Activated T-helper 1 cell treated with anti-CD3 and anti-CD28 coated beads, Interleukin-12 subunit alpha, Interleukin-12 subunit beta, Interleukin-2, Interleukin-4 antibody, amounts not matched to agents 30 ng/mL and 10 ng/mL and 1 ng/mL, durations not matched to agents 14 hours and 24 hours and 36 hours (primary cell): ENCODE measurements at places on chromosomes 1 and 21. TPM values are rescaled to one million over a fixed set of nuclear protein-coding genes. Genes with fewer than 3 reads are reported as not detected.

GRCh38 chr1:160009801-160010200, 22.0 kb downstream of the PIGM start:
- H3K4me1 ChIP-seq = no peaks in the 10 kb centered on the region
- DNase-seq = no peak

DNA sequence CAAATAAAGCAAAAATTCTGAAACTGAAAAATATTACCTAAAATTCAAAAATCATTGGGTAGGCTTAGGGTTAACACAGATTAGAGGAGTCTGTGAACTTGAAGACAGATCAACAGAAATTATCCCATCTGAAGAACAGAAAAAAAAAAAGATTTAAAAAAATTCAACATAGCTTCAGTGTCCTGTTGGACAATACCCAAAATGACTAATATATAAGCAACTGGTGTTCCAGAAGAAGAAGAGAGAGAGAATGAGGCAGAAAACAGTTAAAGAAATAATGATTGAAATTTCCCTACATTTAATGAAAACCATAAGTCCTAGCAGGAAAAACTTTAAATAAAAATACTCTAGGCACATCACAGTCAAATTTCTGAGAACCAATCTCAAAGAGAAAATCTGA, 31.5 kb downstream of the TMCO1 start:
- no peak overlapping the region for H3K27ac ChIP-seq
- no peak overlapping the region for H3K4me3 ChIP-seq
- H3K4me1 ChIP-seq = no peaks in the 10 kb centered on the region
- no peaks in the 10 kb centered on the region for H3K27me3 ChIP-seq
- no peak for DNase-seq
- peaks cover 18% of the 10 kb centered on the region for H3K36me3 ChIP-seq

Gene PRDM16
- total RNA-seq = not detected in 2 replicates

DNA sequence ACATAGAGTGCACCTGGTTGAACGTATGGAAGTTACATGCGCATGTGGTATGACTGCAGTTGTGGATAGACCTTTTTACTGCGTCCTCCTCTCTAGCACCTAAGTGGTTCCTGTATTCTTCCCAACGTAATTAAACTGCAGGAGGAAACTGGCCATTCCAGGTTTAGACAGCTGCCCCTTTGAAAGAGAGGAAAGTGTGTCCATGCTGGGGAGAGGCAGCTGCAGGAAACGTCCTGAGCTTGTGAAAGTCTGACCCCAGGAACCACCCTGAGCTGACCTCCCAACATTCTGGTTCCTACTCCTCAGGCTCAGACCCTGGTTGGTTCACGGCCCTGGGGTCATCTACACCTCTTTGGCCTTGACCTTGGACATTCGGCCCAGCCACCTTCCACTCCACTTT, 309.3 kb downstream of the DISC1 start:
- no peaks in the 10 kb centered on the region for H3K36me3 ChIP-seq
- no peaks in the 10 kb centered on the region for H3K4me1 ChIP-seq
- H3K27ac ChIP-seq = no peak overlapping the region
- H3K27me3 ChIP-seq = peaks cover 2% of the 10 kb centered on the region

DNA sequence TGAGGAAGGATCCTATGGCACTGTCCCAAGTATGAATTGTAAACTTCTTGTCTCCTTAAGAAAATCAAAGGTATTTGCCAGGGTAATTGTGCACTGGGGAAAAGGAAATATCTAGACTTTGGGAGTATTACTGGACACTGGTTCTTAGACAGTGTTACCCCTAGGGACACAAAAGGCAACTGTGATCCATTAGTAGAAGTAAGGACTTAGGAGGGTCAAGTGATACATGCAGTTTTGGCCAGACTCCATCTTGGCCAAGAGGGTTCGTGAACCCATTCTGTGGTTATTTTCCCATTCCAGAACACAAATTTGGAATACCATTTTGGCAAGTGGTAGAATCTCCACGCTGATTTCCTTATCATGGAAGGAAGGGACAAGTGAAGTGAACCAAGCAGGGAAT, 98.1 kb downstream of the TM2D1 start:
- no peaks in the 10 kb centered on the region for H3K4me1 ChIP-seq
- no peaks in the 10 kb centered on the region for H3K36me3 ChIP-seq
- H3K27ac ChIP-seq = no peak overlapping the region
- peaks cover 13% of the 10 kb centered on the region for H3K27me3 ChIP-seq
- no peak overlapping the region for H3K4me3 ChIP-seq
- DNase-seq = no peak

- no peak overlapping the region for H3K27ac ChIP-seq
- no peaks in the 10 kb centered on the region for H3K27me3 ChIP-seq
- no peak overlapping the region for H3K4me3 ChIP-seq
- H3K36me3 ChIP-seq = no peaks in the 10 kb centered on the region
- no peaks in the 10 kb centered on the region for H3K4me1 ChIP-seq
Observed at GRCh38 chr1:95852483-95853070, 618.6 kb downstream of the RWDD3 start.

DNA sequence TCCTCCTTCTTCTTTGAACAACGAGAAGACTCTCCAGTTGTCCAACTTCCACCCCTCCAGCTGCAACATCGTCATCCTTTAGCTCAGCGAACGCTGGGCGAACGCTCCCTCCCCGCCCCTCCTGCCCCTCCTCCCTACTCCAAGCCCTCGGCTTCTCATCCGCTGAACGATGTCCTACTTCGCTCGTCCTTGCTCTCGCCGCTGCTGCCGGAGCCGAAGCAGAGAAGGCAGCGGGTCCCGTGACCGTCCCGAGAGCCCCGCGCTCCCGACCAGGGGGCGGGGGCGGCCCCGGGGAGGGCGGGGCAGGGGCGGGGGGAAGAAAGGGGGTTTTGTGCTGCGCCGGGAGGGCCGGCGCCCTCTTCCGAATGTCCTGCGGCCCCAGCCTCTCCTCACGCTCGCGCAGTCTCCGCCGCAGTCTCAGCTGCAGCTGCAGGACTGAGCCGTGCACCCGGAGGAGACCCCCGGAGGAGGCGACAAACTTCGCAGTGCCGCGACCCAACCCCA, at the start of gene BCAN:
Gene BCAN (plus strand): TSS at position 357 of the 504 bp plus-strand sequence. CDS start 3,938 bp downstream, outside the sequence.
- H3K36me3 ChIP-seq = peaks cover 5% of the 10 kb centered on the region
- no peak within 1 kb of the TSS for H3K27ac ChIP-seq
- peak within 1 kb of the TSS; percentile 45 for H3K4me3 ChIP-seq
- peaks cover 42% of the 10 kb centered on the region for H3K4me1 ChIP-seq

DNA sequence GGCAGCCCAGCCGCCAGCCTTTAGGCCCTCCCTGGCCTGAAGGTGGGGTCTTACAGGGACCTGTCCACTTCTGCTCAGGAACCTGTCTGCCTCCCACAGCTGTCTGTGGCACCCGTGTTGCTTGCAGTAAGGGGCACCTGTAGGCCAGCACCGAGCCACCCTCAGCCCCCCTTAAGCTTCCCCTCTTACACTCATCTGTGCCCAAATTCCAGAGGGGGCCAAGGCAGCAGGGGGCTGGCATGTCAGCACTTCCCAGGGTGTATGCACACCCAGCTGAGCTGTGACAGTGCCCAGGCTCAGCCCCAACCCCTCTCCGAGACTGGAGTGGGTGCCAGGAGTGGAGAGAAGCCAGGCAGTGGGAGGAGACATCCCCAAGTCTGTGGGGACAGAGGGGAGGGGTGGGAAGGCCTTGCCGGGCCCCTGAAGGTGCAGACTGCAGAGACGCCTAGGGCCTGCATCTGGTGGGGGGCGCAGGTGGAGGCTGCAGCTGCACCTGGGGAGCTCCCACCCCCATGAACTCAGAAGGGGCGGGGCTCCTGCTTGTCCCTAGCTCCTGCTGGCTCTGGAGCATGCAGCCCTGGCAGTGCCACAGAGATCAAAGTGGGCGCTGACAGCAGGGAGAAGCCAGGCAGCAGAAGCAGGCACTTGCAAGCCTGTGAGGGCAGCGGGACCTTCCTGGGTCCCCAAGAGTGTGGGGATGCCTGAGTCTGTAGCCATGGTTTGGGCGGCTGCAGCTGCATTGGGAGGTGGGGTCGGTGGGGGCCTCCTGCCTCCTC, 5.4 kb upstream of the SLC2A7 start:
- no peak overlapping the region for H3K27ac ChIP-seq
- peaks cover 10% of the 10 kb centered on the region for H3K27me3 ChIP-seq
- peaks cover 4% of the 10 kb centered on the region for H3K36me3 ChIP-seq
- H3K4me3 ChIP-seq = no peak overlapping the region
